ENCODE measurements at places on chromosomes 2 and 18.

DNA sequence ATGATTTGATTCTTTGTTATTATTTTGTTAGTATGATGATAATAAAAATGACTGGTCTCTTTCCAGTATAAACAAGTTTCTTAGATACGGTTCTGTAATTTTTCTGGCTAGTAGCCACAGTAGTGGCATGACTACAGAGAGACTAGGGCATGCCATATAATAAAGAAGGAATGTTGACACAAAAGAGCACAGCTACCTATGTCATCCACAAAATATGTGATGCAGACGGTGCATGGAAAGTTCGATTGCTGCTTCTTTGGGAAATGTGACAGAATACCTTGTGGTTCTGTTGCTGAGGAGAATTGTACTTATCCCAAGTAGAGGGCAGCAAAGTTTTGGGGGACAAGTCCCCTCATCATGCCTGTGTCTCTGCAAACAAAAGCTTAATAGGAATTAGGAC lies 26.1 kb upstream of the SETBP1 start:
- peak; percentile 56 for DNase-seq

GRCh38 chr2:7057865-7058400 lies 140.7 kb downstream of the RNF144A start:
- no peak for DNase-seq

DNA sequence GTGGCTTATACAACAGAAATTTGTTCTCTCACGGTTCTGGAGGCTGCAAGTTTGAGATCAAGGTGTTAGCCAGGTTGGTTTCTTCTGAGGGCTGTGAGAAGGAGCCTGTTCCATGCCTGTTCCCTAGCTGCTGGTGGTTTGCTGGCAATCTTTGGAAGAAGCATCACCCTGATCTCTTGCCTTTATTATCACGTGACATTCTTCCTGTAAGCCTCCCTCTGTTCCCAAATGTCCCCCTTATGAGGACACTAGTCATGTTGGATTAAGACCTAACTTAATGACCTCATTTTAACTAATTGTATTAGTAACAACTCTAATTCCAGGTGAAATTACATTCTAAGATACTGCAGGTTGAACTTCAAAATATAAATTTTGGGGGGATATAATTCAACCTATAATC lies 135.2 kb downstream of the DPP10 start:
- DNase-seq = no peak

DNA sequence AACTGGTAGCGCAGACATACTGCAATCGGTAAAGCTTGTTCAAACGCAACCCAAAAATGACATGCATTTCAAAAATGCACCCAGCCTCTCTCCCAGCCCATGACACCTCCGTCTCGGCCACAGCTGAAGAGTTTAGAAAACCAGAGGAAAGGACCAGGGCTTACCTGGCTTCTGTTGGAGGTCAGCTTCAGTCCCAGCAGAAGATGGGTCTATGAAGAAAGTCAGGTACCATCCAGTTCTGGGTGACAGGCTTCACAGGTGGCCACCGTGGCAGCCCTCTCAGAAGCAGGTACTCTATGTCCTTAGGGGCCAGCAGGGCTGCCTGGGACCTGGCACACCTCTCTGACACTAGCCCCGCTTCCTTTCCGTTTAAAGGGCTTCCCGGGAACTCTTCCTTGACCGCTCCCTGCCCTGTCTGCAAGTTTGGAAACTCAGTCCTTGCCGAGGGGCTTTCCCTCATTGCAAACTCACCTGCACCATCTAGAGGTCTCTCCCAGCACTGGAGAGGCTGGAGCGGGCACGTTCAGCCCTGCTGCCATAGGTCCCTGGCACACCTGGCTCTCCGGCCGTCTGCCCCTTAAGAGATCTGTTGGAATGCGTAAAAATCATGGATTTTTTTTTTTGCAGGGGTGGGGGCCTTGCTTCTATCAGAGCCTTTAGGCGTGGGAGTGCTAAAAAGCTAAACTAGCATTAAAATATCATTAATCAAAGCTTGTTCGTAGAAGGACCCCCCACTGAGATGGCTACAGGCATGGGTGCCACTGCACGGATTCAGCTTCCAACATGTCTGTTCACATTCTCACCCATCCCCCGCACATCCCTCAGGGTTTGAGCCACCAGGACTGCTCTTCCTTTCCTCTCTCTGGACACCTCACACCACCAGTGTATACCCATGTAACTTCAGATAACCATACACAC lies at the start of gene EDAR:
EDAR (minus strand) TSS at position 425 of the 918 bp plus-strand sequence. CDS start 58,206 bp downstream, outside the sequence.
- no peak for DNase-seq

- no peak for DNase-seq
Measured at GRCh38 chr2:119681203-119681867, 2.3 kb downstream of the TMEM177 start.

GRCh38 chr18:11553098-11553940 lies 56.1 kb upstream of the SLC35G4 start:
- DNase-seq = peak; percentile 0

GRCh38 chr2:171185941-171186340 lies 25.2 kb upstream of the TLK1 start:
- peak; percentile 36 for DNase-seq

DNA sequence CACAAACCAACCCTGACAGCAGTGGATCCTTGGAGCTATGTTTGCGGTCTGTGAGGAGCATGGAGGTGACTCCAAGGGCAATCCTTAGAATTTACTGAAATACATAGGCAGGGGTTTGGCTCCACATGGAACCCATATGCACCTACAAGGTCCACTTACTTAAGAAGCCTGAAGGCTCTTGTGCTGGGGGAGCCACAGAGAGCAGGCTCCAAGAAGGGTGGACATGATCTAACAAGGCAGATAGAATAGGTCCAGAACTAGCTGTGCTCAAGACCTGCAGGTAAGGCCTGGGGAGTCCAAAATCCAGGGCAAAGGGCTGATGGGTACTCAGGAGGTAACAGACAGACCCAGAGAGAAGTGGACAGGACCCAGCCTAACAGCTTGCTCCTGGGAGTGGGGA lies 1.2 kb upstream of the CDK5R2 start:
- DNase-seq = no peak

GRCh38 chr2:132677661-132678060 lies 7.7 kb upstream of the LYPD1 start:
- no peak for DNase-seq

DNA sequence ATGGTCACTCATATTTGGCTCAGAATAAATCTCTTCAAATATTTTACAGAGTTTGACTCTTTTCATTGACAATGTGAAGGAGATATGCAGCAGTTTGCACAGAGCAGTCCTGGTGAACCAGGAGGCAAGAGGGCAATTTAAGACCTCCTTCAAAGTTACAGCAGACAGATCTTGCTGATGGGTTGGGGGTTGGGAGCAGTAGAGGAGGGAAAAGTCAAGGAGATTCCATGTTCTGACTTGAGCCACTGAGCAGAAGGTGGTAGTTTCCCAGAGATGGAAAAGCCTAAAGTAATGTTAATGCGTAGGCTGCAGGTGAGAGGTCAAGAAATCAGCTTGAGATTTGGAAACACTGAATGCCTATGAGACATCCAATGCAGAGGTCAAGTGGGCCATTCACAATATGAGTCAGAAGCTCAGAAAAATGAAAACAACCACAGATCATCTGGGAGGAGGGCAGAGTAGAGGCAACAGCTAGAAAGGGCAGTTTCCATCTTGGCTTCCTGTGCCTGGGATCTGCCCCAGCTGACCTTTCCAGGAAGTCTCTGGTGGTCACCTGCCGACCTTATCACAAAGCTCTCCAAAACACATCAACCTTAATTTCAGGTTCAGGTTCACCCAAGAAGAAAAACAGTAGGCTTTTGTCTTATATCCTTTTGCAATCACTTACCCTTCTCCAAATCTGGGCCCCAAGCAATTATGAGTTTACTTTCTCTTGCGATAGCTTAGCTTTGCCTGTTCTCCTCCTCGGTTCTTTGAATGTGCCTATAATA lies 197.5 kb upstream of the ARL4C start:
- DNase-seq = no peak

- DNase-seq = no peak
Measured at GRCh38 chr2:27935026-27935425, 44.5 kb downstream of the BABAM2 start.

DNA sequence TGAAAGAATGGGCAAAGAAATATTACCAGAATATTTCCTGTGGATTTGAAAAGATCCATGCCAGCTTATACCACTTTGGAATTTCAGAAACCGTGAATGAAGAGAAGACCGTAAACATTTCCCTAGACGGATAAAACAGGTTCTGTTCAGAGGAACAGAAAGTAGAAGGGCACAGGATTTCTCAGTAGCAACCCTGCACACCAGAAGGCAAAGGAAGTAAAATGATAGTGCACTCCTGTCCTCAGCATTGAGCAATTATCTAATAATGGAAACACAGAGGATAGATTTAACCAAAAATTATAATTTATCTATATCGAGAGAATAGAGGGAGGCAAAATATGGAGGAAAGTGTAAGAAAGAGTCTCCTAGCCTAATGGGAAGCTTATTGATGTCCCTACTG lies 87.0 kb upstream of the ITGA6 start:
- no peak for DNase-seq

- no peak for DNase-seq
Measured at GRCh38 chr2:241983571-241984270, 114.2 kb downstream of the RTP5 start.

DNA sequence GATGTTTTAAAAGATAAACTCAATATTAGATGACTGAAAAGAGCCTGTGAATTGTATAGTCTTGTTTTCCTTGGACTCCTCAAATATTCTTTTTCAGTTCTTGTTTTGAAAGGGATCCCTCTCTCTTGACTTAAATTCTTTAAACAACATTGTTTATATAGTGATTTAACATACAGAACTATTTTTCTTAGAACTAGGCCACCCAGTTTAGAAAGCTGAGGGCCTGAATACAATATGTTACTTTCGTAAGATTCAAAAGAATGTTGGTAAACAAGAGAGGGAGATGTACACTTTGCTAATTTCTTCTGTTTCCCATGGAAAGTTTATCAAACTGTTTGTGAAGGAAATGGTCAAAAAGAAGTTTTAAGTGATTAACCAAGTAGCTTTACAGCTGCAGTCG lies 5.5 kb upstream of the TSPYL6 start:
- no peak for DNase-seq

DNA sequence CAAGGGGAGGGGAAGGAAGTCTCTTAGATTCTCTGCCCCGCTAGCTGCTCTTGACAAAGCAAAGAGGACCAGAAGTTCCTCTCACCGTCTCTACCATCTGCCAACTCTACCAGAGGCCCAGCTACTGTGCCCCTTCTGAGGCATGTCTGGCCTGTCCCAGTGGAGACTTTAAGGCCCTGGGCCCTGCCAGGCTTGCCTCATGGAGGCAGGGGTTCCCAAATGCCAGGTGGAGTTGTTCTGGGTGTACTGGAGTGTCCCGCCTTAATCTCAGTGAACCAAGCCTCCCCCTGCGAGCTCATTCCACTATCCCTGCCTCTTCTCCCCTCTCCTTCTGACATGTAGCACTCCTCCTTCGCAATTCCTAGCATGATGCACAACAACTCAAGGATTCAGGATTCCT lies 2.2 kb downstream of the HOXD12 start:
- DNase-seq = no peak

GRCh38 chr2:15816674-15817406 lies 123.5 kb upstream of the MYCN start:
- DNase-seq = no peak

All from amniotic stem cell (primary cell).